CD14-positive monocyte (primary cell): ENCODE measurements at places on chromosomes 1 and 21. TPM values are rescaled to one million over a fixed set of nuclear protein-coding genes. Genes with fewer than 3 reads are reported as not detected.

The GRIK1 gene
- polyA plus RNA-seq, result not detected

The SYT11 gene
- polyA plus RNA-seq, result 11.0 TPM

The ADAMTS4 gene
- polyA plus RNA-seq, result 0.01 TPM

The GJA9 gene
- not detected in 2 replicates for polyA plus RNA-seq

GRCh38 chr1:93255222-93256079 lies 74.9 kb downstream of the CCDC18 start:
- no peak overlapping the region for H3K4me3 ChIP-seq
- no peak for DNase-seq
- H3K27ac ChIP-seq, result peak overlapping the region; percentile 36

- peaks cover 14% of the 10 kb centered on the region for H3K4me1 ChIP-seq
- H3K36me3 ChIP-seq, result no peaks in the 10 kb centered on the region
- H3K27me3 ChIP-seq, result no peaks in the 10 kb centered on the region
Observed at GRCh38 chr1:219495737-219496408, 117.0 kb downstream of the ZC3H11B start.

DNA sequence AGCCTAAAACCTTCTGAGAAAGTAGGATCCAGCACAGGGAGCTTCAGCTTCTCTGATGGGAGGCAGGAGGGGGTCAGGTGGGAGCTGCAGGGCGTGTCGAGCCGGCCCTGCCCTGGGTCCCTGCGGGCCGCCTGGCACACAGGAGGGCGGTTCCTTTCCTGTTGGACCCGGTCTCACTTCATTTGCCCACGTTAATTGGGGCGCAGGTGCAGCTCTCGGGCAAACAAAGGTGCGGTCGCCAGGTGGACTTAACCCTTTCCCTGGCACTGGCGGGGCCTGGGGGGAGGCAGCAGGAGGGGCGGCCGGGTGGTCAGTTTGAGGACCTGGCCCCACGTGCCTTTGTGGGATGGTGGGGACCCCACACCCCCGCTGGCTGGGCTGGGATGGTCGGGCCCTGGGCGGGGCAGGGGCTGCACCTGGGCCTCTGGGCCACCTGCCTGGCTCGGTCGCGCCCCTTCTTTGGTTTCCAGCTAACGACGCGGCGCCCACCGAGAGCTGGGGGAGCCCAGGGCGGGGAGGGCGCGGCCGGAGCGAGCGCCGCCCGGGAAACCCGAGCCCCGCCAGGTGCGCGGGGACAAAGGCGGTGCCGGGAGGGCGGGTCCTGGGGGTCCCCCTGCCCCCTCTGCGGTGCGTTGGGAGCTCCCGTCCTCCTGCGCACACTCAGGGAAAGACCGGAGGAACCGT lies 20.8 kb upstream of the C1orf159 start:
- H3K27me3 ChIP-seq, result peaks cover 19% of the 10 kb centered on the region
- no peaks in the 10 kb centered on the region for H3K4me1 ChIP-seq
- DNase-seq, result no peak
- H3K4me3 ChIP-seq, result no peak overlapping the region
- no peak overlapping the region for H3K27ac ChIP-seq

GRCh38 chr1:65049941-65050713 lies 83.8 kb upstream of the JAK1 start:
- peaks cover 2% of the 10 kb centered on the region for H3K36me3 ChIP-seq
- no peak for DNase-seq
- no peak overlapping the region for H3K27ac ChIP-seq
